ENCODE measurements at places on chromosomes 2 and 18. TPM values are rescaled to one million over a fixed set of nuclear protein-coding genes. Genes with fewer than 3 reads are reported as not detected.

- H3K36me3 ChIP-seq = no peaks in the 10 kb centered on the region
- H3K4me3 ChIP-seq = no peak overlapping the region
- H3K27ac ChIP-seq = no peak overlapping the region
- H3K4me1 ChIP-seq = no peaks in the 10 kb centered on the region
These were observed 264.7 kb downstream of the MYCN start for GRCh38 chr2:16204886-16205620.

GRCh38 chr18:63342206-63342605 lies 22.6 kb upstream of the BCL2 start:
- DNase-seq = peak; percentile 37
- H3K4me1 ChIP-seq = peaks cover 2% of the 10 kb centered on the region
- no peak overlapping the region for H3K27ac ChIP-seq
- H3K36me3 ChIP-seq = peaks cover 51% of the 10 kb centered on the region
- H3K27me3 ChIP-seq = no peaks in the 10 kb centered on the region

DNA sequence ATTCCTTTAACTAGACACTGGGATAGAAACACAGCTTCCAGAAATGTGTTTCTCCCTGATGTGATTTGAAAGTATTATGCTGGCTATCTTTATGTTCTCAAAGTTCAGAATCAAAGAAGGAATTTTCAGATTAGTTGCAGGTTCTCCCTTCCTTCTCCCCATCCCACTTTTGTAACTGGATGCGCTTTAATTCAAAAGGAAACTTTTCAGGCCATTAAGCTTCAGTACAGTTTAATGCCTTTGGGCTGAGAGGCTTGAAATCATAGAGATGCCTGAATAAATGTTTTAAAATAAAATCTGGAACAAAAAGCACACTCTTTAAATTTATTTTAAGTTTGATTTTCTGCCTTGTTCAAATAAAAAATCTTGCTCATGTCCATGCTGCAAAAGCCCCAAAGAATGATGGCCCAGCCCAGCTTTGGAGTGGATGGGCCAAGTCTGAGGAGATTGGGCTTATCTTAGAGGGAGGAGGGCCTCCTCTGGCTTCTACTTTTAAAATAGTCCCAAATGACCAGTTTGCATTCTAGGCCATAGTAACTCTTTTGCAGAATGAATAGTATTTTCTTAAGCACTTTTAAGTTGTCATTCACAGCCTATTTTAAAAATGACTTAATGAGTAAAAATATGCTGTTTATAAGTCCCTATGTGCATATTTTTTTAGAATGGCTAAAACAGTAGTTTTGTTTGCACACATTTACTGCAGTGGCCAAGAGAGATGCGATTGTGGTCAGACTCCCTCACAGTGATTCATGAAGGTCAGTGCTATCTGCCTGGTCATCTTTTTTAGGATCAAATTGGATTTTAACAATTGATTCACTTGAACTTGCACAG lies 129.2 kb downstream of the MTX2 start:
- H3K4me1 ChIP-seq = peaks cover 11% of the 10 kb centered on the region
- DNase-seq = peak; percentile 47
- H3K27ac ChIP-seq = no peak overlapping the region

DNA sequence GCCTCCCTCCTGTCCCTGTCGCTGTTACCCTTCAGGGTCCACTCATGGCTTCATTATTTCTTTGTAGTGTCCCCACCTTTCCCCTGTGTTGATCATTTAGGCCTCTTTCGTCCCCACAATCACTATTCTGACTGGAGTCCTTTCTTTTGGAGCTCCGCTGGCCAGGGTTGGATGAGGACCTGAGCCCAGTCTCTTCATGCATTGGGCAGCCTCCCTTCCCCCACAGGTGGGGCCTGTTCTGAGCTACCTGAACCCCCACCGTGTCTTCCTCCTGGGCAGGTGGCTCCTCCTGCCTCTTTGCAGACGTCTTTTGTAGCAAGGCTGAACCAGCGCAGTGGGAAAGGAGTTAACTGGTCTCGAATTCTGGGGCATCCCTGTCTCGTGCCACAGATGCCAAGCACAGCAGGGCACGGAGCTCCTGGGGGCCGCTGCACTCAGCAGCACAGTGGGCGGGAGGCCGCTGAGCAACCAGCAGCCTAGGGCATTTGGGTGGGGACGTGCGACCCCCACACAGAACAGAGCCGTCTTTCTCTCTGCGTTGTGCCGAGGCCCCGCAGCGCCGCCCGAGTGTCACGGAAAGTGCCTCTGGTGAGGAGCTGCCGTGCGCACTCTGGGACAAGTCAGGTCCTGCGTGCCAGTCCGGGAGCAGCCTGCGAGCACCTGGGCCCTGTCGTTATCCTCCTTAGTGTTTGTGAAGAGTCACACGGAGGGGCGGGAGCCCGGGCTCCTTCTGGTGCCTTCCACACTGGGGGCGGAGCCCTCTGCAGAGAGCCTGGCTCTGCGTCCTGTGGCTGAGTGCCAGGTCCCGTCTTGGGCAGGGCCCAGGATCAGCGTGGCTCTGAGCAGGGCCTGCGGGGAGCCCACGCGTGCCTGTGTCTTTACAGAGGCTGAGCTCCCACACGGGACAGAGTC lies 130.1 kb downstream of the NFATC1 start:
- no peaks in the 10 kb centered on the region for H3K36me3 ChIP-seq
- peak; percentile 81 for DNase-seq
- H3K4me1 ChIP-seq = no peaks in the 10 kb centered on the region
- H3K27ac ChIP-seq = no peak overlapping the region
- H3K4me3 ChIP-seq = peak overlapping the region; percentile 39

DNA sequence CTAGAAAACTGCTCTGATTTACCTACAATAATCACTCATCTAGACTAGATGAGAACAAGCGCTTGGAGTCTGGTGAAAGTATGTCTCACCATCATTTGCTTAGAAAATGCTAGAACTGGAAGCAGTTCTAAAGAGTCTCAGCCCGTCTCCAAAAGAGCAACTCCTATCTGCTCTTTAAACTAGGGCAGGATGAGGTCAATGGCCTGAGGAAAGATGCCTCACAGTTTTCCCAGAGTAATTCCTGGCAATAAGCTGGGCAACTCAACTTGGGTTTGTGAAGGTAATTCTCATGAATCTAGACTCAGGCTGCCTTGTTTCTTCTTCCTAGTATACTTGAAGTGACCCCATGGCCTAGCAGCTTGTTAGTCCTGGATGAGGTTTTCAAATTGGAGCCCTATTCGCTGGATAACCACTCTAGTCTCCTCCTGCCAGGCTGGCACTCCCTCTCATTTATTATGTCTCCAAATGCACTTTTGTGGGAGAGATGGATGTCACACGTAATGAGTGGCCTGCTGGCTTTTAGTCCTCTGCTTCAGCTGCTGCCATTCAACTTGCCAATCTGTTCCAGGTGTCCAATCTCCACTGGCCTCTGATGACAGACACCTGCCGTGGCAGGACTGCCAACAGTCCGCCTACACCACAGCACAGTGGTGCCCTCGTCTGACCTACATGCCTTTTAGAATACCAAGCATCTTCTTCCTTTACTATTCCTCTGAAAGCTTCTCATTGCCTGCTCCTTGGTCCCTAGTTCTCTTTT lies 80.9 kb downstream of the CABYR start:
- H3K4me1 ChIP-seq = no peaks in the 10 kb centered on the region
- no peaks in the 10 kb centered on the region for H3K27me3 ChIP-seq
- H3K36me3 ChIP-seq = no peaks in the 10 kb centered on the region
- no peak for DNase-seq

DNA sequence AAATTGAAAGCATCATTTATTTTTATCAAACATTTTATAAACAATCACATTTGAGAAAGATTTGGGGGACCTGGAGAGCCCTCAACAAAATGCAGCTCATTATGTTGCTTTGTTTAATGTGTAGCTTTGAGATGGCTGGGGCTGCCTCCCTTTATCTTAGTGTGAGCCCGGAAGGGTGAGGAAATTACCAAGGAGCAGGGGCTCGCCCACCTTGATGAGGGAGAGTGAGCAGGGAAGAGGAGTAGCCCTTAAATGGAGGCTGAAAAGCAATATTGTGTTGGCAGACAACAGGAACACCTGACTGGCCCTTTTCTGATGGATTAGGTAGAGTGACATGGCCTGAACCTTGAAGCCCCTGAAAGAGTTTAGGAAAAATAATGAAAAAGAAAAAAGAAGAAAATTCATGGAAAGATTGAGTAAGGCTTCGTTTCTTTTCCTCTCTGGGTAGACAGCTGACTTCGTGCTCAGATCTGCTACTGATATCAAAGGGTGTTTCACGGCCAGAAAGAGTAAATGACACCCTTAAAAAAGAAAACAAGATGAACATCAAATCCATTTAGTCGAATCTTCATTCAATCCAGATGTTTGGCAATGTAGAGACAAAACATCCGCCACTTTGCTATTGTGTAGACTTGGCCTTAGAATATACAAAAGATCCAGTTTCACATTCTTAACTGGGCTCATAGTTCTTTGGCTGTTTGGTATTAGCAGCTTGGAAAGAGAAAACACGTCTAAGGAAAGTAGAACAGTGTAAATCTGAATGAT lies 206.5 kb upstream of the TCF4 start:
- no peaks in the 10 kb centered on the region for H3K36me3 ChIP-seq
- H3K27me3 ChIP-seq = no peaks in the 10 kb centered on the region
- peak overlapping the region; percentile 33 for H3K4me3 ChIP-seq
- no peak overlapping the region for H3K27ac ChIP-seq

DNA sequence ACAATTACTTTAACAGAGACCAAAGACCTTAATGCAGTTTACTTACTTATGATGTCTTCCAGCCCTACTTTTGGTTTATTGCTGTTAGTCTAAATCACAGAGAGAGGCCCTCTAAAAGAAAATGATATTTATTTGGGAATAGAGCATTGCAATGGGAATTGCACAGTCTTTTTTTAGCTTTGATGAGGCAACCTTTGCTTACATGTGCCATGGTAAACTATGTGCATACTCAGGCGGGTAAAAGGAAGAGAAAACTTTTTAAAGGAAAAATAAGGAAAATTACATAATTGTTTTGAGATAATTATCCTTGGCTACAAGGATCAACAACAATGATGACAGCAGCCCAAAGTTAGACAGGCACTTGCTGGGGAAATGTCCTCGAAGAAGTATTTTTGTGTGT lies 78.6 kb downstream of the EFEMP1 start:
- H3K4me3 ChIP-seq = no peak overlapping the region
- no peak for DNase-seq
- H3K4me1 ChIP-seq = peaks cover 32% of the 10 kb centered on the region
- no peaks in the 10 kb centered on the region for H3K36me3 ChIP-seq
- no peak overlapping the region for H3K27ac ChIP-seq

DNA sequence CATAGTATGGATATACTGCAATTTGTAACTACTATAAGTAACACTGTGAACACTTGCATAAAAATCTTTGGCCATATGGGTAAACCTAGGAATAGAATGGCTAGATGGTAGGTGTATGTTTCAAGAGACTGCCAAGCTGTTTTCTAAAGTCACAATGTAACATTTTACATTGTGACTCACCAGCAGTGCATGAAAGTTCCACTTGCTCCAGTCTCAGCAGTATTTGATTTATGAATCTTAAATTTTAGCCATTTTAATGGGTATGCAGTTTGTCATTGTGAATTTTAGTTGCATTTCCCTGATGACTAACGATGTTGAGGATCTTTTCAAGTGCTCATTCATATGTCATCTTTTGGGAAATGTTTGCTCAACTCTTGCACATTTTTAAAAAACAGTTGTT lies 86.1 kb downstream of the FARSB start:
- no peak overlapping the region for H3K27ac ChIP-seq
- peaks cover 30% of the 10 kb centered on the region for H3K4me1 ChIP-seq
- peaks cover 7% of the 10 kb centered on the region for H3K36me3 ChIP-seq

GRCh38 chr2:96869281-96869821 lies 529 bp downstream of the SEMA4C start:
- peak; percentile 79 for DNase-seq
- H3K4me1 ChIP-seq = peaks cover 15% of the 10 kb centered on the region
- H3K4me3 ChIP-seq = peak overlapping the region; percentile 86
- H3K27ac ChIP-seq = peak overlapping the region; percentile 75
- H3K27me3 ChIP-seq = no peaks in the 10 kb centered on the region
- no peaks in the 10 kb centered on the region for H3K36me3 ChIP-seq

The VSNL1 gene
- total RNA-seq = not detected

The OSBPL6 gene
- 6.3 TPM for total RNA-seq

The AMER3 gene
- total RNA-seq = not detected

Measured in GM23248 (cell line).